Stimulated activated CD4-positive, alpha-beta T cell treated with anti-CD3 and anti-CD28 coated beads, Interleukin-2, amount 100 ng/mL, for 24 hours (primary cell): ENCODE measurements at places on chromosomes 7 and 10.

- DNase-seq, result no peak
These were observed 8.5 kb downstream of the ZDHHC16 start for GRCh38 chr10:97454330-97455036.

DNA sequence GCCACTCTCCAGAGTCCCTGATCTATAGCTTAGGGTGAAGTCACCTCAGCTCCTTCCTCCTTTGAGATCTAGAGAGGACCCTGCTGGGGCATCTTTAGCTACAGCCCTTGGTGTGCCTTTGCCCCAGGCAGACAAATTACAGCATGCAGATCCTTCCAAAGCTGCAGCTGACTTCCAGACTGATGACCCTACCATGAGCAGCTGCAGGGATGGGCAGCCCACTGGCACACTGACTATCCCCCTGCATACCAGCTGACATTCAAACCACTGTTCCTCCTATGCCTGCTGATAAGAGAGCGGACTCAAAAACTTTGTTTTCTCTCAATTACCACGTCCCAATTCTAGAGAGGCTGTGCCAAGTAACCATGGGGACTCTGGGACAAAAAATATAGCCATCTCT is 70.6 kb downstream of the COL13A1 start:
- no peak for DNase-seq

DNA sequence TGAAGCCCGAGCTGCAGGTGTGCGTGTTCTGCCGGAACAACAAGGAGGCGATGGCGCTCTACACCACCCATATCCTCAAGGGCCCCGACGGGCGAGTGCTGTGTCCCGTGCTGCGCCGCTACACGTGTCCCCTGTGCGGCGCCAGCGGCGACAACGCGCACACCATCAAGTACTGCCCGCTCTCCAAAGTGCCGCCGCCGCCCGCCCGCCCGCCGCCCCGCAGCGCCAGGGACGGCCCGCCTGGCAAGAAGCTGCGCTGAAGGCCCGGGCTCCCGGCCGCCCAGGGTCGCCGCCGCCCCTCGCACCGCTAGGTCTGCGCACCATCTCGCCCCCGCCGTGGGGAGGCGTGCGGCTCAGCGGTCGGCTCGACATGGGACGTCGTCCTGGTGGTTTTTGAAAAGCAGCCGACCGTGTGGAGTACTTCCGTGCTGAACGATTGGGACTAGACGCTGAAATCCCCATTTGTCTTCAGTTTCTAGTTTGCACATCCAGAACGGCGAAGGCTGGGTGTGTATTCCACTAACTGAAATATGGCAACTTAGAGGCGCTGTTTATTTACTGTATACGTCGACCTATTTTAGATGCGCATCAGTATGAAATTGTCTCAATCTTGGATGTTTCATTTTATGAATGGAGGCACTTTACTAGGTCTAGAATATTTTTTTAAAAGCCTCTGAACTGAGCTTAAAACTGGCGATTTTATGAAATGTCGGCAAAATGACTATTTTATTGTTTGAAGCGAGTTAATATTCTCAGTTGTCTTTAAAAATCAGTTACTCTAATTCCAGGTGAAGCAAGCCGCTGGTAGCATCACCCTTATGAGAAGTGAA is 1.1 kb downstream of the NANOS1 start:
- peak; percentile 66 for DNase-seq

- no peak for DNase-seq
These were observed 6.5 kb upstream of the WDR86 start for GRCh38 chr7:151416112-151416940.

DNA sequence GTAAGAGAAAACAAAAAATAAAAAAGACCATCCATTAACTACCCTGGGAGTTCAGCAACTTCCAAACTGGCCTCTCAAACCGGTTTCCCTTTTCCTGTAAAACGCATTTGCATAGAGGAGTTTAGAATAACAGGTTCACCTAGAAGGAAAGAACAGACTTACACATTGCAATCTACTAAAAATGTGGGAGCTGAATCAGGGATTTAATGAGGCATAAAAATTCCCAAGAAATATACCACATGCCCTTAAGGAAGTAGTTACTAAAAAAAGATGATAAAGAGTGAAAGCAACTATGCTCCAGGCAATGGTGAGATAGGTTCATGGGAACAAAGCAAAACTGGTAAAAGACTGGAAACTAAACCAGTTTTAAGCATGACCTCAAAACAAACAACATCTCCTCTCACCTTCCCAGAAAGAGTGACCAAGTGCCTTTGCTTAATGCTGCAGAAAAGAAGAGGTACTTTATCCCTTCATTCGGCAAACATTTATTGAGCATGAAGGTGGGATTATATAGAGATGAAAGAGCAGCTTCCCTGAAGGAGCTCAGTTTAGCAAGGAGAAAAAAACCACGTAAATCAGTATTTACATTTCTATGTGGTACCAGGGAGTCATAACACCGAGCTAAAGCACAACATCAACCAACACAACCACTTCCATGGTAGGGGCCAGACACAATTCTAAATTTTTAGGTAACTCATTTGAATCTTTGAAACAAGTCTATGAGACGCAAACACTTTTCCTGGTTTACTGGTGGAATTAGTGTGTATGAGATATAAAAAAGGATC is 152.8 kb downstream of the SGMS1 start:
- no peak for DNase-seq

- no peak for DNase-seq
These were observed 6.8 kb upstream of the SLC29A3 start for GRCh38 chr10:71312220-71312619.

DNA sequence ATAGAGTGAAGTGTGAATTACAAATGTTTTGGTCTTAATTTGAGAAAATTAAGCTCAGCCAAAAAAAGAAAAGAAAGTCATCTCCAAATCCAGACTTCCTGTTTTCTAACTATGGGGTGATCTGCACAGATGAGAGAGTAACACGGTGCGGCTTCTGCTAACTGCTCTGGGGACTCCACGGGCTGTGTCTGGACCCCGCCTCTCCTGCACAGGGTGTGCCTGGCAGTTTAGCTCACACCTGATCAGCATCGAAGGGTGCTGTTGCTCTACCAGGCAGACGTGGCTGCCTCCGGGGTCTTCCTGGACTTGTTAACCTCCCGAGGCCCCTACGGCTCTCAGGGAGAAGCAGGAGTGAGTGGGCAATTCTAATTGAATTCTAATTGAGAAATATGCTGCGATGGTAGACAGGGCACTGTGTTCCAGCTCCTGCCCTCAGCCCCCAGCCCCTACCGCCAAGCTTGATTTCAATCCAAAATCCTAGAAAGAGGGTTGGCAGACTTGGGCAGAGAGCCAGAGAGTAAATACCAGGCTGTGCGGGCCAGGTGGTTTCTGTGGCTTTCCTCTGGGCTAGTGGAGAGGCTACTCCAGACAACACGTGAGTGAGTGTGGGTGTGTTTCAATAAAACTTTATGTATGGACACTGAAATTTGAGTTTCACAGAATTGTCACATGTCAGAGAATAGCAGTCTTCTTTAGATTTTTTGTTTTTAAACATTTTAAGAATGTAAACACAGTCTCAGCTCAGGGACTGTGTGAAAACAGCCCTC is 13.4 kb downstream of the SHH start:
- no peak for DNase-seq

GRCh38 chr10:104472505-104472904 is 118.9 kb downstream of the CFAP58 start:
- no peak for DNase-seq

DNA sequence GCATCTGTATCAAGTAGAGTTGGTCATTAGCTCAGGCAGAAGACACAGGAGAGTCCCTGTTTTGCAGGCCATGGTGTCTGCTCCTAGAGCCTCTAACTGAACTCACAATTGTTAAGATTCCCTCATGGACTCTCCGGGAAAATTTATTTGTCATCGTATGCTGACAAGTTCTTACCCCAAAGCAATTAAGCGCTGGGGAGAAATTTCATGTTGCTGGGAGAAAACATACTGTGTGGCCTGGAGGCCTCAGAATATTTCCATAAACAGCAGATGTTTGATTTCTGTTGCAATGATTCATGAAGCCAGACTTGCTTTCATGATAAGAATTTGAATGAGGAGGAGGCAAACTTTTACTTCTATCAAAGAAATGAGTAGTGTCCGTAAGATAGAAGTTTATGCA is 583.2 kb downstream of the GATA3 start:
- no peak for DNase-seq

- DNase-seq, result no peak
These were observed 39.8 kb upstream of the MSRB2 start for GRCh38 chr10:23055424-23056185.

DNA sequence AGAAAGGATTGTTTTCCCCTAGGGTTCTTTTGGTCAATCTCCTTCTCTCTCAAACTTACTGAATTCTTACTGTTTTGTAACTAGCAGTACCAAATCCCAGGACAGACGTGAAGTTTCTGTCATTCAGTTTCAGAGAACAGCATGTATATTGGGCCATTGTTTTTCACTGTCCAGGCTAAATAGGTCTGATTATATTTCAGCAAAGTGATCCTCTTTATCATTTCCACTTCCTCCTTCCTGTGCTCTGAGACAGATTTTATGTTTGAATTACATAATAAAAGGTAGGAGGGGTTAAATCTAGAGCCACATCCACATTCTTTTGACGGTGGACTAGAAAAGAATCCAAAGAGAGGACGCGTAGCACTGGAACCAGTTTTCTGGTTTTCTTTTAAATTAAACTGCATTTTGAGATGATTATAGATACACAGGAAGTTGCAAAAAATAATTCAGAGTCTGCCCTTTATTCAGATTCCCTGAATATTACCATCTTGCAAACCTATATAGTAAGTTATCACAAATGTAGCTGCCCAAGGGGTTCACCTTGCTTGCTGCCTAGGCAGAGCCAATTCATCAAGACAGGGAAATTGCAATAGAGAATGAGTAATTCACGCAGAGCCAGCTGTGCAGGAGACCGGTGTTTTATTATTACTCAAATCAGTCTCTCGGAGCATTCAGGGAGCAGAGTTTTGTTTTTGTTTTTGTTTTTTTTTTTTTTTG is 40.1 kb downstream of the AKR1E2 start:
- DNase-seq, result no peak

DNA sequence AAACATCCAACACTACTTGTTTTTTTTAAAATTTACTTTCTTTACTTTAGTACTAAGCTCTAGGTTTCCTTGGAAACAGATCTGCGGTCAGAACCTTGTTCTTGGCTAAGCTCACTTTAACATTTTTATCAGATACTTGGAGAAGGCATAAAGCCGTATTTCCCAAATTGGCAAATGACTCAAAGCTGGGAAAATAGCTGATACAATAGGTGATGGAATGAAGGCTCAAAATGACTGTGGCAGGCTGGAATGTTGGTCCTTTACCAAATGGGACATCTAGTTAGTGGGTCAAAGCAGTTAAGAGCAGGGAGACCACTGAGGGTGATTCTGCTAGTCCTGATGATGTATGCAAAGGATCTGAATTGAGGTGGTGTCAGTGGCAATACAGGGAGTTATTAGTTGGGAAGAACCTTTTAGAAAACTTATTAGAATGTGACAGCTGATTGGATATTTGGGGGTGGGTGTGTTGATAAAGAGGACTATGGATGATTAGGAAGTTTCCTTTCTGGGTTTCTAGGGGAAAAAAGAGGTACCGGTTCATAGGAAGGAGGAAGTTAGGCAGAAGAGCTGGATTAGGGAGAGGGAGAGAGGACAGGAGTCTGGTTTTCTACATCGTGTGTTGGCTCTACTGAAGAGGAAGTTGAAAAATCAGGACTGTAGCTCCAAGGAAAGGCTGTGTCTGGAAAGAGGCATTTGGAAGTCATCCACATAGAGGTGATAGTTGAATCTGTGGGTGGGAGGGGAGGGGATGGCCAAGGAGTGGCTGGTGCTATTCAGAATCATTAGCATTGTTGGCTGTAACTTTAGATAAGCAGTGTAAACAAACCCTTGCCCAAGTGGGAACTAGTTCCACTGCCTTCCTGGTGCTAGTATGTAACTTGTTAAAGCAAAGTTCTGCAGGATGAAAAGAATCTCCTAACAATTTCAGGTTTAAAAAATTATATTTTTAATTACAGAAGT is 13.1 kb downstream of the PLCE1 start:
- DNase-seq, result no peak
